ENCODE measurements at places on chromosomes 11 and 22.

GRCh38 chr11:78946945-78947902 lies 372.6 kb upstream of the NARS2 start:
- DNase-seq, result peak; percentile 54

DNA sequence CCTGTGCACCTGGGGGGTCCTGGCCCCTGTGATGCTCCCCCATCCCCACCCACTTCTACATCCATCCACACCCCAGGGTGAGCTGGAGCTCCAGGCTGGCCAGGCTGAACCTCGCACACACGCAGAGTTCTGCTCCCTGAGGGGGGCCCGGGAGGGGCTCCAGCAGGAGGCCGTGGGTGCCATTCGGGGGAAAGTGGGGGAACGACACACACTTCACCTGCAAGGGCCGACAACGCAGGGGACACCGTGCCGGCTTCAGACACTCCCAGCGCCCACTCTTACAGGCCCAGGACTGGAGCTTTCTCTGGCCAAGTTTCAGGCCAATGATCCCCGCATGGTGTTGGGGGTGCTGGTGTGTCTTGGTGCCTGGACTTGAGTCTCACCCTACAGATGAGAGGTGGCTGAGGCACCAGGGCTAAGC lies 20.0 kb upstream of the TALDO1 start:
- DNase-seq, result no peak

DNA sequence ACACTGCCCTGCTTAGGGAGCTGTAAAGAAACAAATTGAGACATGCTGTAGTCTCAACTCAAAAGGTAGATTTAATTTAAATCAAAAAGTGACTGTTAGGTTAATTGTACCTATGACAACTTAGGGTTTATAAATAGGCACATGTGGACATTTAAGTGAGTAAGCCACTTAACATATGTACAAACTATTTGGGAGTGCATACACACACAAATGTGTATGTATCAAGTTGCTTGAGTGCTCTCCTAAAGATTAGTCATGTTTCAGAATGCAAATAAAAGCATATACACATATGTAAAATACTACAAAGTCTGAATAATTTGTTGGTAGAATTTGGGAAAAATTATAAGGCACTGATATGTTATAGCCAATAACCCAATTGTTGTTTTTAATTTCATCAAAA lies 1435.7 kb downstream of the LRRC4C start:
- no peak for DNase-seq

GRCh38 chr11:124930799-124931198 lies 5.0 kb downstream of the HEPACAM start:
- DNase-seq, result no peak

DNA sequence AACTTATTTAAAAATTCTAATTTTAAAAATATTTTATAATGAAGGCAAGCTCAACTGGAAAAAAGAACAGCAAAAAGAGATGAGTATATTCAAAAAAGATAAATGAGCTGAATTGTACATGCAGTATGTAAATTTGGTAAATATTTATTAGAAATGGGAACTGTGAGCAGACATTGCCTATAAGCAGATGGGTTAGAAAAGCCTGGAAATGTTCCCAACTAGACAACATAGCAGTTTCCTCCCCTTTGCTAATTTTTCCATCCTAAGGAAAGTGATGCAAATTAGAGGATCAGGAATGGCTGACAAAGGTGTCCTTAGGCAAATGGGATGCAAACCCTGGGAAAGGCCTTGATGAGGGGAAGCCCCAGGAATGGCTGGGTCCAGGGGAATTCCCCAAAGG lies 37.2 kb downstream of the TP53I11 start:
- DNase-seq, result no peak

DNA sequence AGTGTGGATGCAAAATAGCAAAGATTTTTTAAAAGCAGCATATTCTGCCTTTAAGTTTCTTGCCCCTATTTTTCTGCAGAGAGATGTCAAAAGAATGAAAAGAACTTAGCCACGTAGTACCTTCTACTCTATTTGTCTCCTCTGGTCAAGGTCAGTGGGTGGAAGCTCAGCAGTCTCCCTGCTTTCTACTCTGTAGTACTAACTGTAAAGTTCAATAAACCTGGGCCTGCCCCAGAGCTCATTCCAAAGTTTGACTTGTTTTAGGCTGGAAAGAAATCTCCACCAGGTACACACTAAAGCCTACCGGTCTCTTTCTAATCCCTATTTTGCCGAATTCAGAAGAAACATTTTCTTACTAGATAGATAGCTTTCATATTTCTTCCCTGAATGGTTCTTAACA lies 247.9 kb upstream of the ARHGAP20 start:
- no peak for DNase-seq

DNA sequence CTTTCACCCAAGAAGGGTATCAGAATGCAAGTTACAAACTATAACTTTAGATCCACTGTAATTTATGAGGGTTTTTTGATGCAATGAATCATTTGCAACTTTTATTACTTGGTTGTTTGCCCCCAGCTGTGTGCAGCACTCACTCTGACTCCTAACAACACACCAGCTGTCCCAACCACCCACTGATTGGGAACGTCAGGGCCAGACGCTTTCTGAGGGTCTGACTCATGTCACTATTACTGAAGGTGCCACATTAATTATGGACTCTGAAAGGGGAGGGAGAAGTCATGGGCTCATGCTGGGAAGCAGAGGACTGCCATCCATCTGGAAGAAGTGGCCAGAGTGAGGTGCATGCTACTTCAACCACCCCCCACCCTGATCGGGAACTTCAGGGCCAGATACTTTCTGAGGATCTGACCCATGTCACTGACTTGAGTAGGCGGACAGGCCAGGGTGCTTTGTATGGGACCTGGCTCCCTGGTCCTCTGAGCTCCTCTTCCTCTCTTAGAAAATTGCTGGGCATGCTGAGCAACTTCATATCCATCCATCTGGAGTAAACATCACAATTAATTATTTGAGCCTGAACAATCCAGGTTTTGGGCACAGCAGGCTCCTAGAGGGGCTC lies 44.9 kb upstream of the DRD2 start:
- no peak for DNase-seq

- peak; percentile 34 for DNase-seq
Observed at GRCh38 chr11:1223346-1224110, 662 bp downstream of the MUC5B start.

DNA sequence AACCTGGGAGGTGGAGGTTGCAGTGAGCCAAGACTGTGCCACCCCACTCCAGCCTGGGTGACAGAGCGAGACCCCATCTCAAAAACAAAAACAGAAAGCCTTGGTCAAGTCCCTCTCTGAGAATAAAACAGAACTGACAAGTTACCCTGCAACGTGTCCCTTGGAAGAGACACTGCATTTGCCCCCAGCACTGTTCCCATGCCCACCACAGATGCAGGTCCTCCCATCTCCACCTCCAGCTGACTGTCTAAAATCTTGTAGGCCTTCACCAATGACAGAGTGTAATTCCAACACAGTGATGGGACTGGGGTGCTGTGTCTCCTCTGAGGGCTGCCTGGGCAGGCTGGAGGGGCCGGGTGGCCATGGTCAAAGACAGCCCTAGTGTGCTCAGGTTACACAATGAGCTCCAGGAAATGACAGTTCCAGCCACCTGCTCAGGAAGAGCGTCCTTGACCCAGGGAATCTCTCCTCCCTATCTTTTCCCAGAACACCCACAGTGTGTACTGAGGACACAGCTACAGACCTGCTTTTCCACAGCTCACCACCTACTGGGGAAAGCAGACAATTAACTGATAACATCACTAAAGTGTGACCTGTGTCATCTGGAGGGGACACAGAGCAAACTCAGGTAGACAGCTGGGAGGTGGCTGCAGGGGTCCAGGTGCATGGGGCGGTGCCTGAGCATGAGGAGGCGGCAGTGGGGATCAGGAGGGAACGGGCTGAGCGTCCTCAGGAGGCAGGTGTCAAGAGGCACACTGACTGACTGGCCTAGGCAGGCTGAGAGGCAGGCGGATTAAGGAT lies 56.4 kb downstream of the ARFGAP3 start:
- no peak for DNase-seq

GRCh38 chr11:1192741-1193325 lies 30.0 kb upstream of the MUC5B start:
- DNase-seq, result peak; percentile 35

- DNase-seq, result no peak
Observed at GRCh38 chr22:38802671-38803121, 8.8 kb upstream of the DNAL4 start.

DNA sequence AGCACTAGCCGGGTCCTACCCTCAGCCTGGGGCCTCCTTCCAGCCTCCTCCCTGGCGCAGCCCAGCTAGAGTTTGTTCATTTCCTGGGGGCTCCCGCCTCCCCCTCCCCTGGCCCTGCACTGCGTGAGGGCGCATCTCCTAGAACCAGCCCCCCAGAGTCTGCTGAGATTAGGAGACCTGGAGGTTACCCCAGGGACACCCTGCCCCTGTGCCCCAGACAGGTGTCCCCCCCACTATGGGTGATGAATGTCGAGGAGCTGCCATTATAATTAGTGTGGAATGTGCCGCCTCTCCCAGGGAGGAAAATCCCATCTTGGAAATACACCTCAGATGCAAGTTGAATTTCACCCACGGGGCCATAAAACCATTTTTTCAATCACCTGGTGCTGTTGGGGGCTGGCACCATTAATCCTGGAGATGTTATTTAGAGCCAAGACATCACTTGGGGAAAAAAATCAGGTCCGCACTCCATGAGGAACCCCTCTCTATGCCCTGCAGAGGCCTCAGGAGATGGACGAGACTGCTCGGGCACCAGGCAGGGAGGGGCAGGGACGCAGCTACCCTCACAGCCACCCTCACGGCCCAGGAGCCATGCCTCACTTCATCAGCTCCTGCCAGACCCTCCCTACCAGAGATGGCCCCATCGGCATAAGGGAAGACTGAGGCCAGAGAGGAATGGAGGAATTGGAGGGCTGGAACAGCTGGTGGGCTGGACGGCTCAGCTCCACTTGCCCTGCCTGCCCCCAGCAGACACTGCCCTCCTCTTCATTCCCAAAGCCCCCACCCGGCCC lies 197.5 kb downstream of the IGLL1 start:
- no peak for DNase-seq

DNA sequence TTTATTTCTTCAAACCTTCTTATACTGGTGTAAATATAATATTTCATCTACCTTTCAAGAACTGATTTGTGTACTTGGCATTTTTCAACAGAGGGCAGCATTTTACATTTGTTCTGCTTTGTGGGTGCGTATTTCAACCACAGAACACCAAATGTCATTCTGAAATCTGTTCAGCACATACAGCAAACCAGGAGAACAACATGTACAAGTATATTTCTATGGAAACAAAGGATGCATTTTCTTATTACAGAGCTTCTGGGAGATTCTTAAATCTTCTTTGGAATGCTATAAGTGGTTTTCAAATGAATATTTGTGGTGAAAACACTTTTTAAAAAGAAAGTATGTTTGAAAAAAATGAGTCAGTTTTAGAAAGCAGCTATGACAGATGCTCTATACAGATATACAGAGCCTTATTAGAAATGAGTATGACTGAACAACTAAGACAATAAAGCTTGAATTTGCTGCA lies 946.0 kb downstream of the FAM181B start:
- DNase-seq, result no peak

GRCh38 chr11:67072295-67072694 lies 15.6 kb downstream of the RHOD start:
- no peak for DNase-seq

All from right forelimb (tissue), 1 donor.